ENCODE measurements at places on chromosomes 4 and X. TPM values are rescaled to one million over a fixed set of nuclear protein-coding genes. Genes with fewer than 3 reads are reported as not detected.

GRCh38 chrX:154123241-154124219 lies 20.5 kb upstream of the OPN1LW start:
- DNase-seq = peak; percentile 44

DNA sequence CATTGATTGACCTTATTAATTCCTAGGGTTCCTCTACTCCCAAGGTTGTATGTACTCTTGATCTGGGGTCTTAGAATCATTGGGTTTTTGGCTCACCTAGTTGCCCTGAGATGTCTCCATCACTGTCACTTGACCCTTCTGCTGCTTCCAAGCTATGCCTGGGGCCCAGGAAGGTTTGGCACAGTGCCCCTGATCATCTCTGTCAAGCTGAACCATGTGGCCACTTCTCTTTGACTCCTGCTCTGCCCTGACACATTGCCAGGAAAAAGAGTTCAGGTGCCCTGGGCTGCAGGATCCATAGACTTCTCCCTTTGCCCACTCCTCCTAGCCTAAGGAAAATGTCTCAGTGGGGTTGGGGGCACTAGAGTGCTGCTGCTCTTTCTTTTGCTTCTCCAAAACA lies 3.9 kb upstream of the CHST7 start:
- no peak for DNase-seq

- DNase-seq = peak; percentile 87
These were observed 331 bp downstream of the SETD7 start for GRCh38 chr4:139555705-139556070.

DNA sequence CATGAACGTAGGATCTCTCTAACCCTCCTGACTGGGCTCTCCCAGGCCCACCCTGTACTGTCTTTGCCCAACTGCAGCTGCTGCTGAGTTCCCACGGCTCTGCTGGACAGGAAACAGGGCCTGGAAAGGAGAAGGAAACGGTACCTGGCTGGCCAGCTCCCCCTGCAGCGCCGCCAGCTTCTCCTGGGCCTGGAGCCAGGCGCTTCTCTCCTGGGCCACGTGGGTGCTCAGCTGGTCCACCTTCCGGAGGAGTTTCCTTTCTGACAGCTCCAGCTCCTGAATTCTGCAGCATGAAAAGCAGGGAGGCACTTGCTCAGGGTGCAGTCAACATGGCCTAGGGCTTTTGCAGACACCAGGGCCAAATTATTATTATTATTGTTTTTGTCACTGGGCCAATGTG lies 6.5 kb downstream of the C4orf50 start:
- DNase-seq = no peak

- DNase-seq = no peak
These were observed 358.2 kb upstream of the NR3C2 start for GRCh38 chr4:148800336-148800885.

- no peak for DNase-seq
These were observed 182.2 kb upstream of the ATOH1 start for GRCh38 chr4:93646233-93646930.

- no peak for DNase-seq
These were observed 921.8 kb upstream of the PCDH10 start for GRCh38 chr4:132227151-132227856.

- no peak for DNase-seq
These were observed 368.5 kb downstream of the GPM6A start for GRCh38 chr4:175443547-175443946.

- peak; percentile 87 for DNase-seq
These were observed 8.3 kb upstream of the HAND2 start for GRCh38 chr4:173538148-173538908.

GRCh38 chrX:23898412-23898959 lies 9.3 kb downstream of the APOO start:
- no peak for DNase-seq

GNRHR gene
- not detected for total RNA-seq

MAGEE1 gene
- 3.8 TPM for total RNA-seq

CAPN6 gene
- total RNA-seq = not detected

DGAT2L6 gene
- not detected for total RNA-seq

ZFP92 gene
- total RNA-seq = 0.65 TPM
